ENCODE measurements at places on chromosomes 7 and 10.

DNA sequence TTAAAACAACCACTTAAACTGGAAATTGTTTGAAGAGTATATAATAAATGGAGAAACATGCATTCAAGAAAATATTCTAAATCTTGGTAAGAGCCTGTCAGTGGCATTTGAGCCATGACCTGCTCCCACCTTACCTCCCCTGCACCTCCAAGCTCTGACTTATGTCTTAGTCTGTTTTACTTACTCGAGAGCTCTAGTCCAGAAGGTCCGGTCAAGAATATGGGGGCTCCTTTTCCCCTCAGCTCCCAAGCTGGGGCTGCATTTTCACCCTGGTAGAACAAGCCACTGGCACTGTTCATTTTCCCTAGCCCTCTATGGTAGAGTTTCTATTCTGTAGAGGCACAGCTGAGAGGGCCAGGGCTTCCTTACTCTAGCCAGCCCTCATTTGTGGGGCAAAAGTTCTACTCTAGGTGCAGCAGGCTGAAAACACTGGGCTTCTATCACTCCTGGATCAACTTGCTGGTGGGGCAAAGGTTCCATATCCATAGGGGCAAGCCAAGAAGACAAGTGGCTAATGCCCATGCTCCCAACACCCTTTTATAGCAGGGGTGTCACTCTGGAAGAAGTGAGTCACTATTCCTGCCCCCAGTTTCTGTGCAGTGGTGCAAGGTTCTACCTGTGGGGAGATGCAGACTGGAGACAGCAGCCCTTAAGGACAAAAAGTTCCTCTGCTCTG is 40.6 kb downstream of the ZNF438 start:
- DNase-seq = no peak

DNA sequence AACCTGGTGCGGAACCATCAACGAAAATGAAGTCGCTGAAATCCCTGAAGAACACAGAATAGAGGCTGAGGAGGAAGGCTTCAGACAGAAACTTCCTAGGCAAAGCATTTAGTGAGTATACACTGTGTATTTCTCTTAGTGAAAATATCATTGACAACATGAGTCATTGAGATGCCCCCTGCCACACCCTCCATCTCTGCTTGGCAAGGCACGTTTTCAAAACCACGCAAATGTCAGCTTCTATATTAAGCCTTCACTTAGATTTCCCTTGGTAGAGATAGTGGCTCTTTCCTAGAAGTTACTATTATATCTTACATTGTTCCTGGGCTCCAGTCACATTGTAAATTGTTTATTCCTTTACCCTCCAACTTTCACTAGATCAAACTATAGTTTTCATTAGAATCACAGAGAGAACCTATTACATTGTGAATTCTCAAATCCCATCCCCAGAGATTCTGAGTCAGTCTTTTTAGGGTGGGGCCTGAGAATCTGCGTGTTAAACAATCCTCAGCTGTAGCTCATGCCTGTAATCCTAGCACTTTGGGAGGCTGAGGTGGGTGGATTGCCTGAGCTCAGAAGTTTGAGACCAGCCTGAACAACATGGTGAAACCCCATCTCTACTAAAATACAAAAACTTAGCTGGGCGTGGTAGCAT is 4.6 kb upstream of the SKAP2 start:
- DNase-seq = no peak

DNA sequence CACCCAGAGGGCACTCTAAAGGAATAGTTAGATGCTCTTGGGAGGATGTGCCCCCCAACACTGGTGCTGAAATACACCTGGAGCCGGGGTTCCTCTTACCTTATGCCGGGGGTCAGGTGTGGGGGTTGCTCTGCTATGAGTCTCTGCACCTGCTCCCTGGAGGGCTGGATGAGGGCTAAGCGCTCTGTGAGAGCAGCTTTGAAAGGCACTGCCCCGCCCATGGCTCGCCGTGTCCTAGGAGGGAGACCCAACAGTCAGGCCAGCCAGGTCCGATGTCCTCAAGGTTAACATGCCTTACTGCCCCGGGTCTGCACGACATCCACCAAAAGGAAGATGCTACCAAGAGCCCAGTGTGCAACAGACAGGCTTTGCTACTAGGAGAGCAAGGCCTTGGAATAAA is 31.7 kb downstream of the PSPH start:
- DNase-seq = no peak

DNA sequence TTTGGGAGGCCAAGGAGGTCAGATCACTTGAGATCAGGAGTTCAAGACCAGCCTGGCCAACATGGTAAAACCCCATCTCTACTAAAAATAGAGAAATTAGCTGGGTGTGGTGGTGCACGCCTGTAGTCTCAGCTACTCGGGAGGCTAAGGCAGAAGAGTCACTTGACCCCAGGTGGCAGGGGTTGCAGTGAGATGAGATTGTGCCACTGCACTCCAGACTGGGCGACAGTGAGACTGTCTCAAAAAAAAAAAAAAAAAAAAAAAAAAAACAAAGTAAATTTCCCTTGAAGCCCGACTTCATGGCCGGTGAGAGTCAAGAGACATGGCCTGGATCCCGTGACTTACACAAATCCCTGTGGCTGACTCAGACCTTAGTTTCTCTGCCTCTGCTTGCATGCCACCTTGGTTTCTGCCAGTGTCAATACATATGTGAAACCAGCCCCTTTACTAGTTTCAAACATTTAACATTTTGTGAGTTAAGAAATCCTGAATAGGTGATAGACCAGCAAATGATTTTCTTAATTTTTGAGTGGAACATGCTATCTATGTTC is 62.8 kb downstream of the ZEB1 start:
- no peak for DNase-seq

DNA sequence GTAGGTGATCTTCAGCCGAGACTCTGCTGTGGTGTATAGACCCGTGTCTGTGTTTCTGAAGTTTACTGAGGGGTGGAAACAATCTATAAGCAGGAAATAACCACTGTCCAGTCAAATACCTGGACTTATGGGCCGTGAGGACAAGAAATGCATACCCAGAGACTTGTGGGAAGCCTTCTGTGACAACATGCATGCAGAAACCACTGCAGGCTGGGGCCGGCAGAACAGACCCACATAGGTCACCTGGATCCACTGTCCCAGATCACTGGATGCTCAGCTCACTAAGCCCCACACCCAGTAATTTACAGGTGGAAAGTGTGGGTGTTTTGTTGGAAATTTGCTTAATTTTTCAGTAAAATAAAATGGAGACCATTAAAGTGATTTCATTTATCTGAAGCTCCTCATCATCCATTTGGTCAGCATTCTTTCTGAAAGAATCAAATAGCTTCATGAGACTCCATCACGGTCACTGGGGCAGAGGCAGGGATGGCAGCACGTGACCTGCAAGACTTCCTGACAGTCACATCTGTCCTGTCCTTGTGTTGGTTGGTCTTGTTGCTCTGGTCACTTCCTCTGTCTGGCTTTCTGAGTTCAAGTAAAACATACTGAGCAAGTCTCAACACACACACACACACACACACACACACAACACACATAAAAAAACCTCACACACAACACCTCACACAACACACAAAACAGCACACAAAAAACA is 108.3 kb downstream of the TNS3 start:
- no peak for DNase-seq

- DNase-seq = no peak
These were observed 818.6 kb downstream of the TNS3 start for GRCh38 chr7:46763344-46763743.

GRCh38 chr10:110568055-110568735 is 700 bp downstream of the SMC3 start:
- peak; percentile 38 for DNase-seq

- no peak for DNase-seq
These were observed 53.4 kb upstream of the FHIP2A start for GRCh38 chr10:114767986-114768821.

DNA sequence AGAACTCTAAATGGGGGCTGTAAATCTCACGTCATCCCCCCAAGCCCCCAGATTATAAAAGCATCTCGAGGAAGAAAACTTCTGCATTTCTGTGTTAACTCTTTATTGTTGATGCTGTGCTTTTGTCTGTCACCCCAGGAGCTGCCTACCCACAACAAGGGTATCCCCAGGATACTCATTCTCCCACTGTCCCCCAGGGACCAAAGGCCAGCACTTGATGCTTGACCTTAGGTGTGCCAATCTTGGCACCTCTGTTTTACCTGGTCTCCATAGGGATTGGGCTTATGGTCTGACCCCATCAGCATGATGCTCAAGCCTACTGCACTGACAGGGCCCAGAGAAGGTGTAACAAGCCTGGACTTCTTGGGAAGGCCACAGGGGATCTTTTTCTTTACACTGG is 225.9 kb upstream of the AGK start:
- DNase-seq = no peak

DNA sequence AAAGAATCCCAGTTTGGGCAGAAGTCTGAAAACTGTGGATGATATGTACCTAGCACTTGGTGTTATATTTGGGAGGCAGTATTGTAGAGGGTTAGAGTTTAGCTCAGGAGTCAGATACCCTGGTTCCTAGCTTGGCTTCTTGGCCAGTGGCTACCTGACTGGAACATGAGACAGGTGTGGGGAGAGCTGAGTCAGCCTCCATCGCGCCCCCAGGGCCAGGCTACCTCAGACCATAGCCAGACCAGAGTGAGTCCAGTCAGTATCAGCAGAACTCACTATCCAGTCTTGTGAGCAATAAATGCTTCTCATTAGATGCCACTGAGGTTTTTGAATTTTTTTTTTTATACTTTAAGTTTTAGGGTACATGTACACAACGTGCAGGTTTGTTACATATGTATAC is 26.0 kb downstream of the CYP3A5 start:
- no peak for DNase-seq

DNA sequence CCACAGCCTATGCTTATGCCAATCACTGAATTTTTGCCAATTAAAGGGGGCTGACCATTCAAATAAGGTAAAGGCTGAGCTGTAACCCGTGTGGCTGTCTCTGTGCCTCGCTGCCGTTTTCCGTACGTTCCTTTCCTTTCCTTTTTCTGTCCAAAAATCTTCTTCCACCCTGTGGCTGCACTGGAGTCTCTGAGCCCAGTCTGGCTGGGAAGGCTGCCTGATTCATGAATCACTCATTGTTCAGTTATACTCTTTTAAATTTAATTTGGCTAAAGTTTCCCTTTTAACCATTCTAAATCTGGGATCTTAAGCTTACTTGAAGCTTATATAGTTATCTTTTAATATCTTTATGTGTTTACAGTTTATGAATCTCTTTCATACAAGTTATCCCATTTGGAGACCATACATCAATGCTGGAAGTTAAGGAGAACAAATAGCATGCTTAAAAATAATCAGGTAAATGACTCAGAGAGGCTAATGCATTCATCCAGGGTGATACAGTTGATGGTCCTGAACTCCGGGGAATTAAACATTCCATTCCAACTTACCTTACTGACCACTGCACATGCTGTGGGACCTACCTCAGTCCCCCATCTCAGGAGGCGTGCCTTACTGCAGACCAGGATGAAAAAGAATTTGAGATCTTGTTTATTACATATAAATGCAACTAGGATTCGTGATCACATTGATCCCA is 385.3 kb upstream of the ADARB2 start:
- no peak for DNase-seq

GRCh38 chr10:68132391-68132790 is 23.1 kb downstream of the MYPN start:
- no peak for DNase-seq

DNA sequence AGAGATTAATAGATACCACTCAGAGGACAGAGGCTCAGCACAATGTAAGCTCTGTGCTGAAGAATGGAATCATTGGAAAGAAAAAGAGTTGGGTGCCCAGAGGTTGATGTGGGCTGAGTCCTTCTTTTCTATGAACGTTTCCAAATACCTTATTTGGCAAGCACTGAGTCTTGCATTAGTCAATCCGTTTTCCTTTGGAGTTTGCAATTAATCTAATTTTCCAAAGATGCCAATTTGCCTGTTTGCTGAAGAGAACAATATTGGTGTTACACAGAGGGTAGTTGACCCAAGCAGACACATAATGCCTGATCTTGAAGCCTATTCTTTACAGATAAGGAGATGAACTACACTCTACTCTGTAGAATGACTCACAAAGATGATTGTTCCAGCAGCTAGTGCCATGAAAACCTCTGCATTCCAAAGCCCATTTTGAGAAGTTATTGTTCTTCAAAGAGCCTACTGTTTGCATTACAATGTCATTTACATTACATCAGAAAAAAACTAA is 55.4 kb upstream of the MET start:
- DNase-seq = no peak

- DNase-seq = no peak
These were observed 462.1 kb upstream of the FOXK1 start for GRCh38 chr7:4220011-4220410.

DNA sequence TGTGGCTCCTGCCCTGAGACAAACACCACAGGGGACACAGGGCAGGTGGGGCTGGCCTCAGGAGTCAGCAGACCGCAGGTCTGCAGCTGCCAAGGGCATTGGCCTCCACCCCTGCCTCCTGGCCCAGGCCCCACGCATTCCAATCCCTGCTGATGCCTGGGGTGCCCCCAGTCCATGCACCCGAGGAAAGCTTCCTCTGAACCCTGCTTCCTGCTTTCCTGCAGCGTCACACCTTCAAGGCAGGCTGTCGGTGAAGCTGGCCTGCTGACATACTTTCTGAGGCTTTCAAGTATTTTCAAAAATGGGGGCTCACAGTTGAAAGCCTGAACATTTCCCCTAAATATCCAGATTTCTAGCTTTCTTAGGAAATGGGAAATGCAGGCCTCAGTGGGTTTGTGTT is 22.5 kb upstream of the ANTXRL start:
- no peak for DNase-seq

DNA sequence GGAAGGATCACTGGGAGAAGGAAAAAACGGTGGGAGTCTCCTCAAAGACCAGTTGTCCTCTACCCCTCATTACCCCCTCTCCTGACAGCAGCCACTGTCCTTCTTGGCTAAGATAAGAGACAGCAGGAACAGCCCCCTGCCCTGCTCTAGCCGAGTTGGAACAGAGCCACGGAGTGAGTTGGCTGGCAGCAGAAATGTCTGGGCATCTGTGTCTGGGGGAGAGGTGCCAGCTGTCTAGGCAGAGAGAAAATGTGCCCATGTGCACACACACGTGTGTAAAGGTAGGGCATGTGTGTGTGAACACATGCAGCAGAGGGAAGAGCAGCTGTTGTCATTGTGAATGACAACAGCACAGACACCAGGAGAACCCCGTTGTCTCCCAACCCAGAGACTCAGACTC is 9.4 kb upstream of the HILPDA start:
- DNase-seq = no peak

DNA sequence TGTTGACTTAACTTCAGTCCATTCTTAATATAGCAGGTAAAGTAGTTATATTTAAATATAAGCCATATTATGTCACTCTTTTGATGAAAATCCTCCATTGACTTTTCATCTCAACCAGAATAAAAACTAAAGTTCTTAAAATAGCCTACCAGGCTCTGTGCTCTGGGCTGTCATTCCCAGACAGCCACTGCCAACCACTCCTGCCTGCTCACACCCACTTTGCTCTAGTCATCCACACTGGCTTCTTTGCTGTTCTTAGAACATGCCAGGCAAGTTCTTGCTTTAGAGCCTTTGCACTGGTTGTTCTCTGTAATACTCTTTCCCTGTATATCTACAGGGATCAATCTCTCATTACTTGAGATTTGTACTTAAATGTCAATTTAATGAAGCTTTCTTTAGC is 80.6 kb downstream of the ZEB1 start:
- no peak for DNase-seq

- no peak for DNase-seq
These were observed 131.2 kb downstream of the GFRA1 start for GRCh38 chr10:116141855-116142254.

All from T-helper 2 cell (primary cell).